GM03348 (cell line): ENCODE measurements at places on chromosomes 6 and 20.

GRCh38 chr6:148837941-148838340 lies 91.1 kb downstream of the UST start:
- DNase-seq, result no peak

DNA sequence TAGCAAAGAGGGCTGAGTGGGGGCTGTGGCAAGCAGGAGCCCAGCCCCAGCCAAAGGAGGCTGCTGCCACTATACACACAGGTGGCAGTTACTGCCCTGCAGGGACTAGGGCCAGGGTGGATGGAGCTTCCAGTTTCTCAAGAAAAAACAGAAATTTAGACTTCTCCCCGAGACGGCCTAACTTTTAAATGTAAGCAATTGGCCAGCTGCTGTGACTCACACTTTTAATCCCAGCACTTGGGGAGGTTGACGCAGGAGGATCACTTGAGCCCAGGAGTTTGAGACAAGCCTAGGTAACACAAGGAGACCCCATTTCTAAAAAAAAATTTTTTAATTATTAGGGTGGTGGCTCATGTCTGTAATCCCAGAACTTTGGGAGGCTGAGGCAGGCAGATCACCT lies 98.2 kb upstream of the NFATC2 start:
- DNase-seq, result no peak

DNA sequence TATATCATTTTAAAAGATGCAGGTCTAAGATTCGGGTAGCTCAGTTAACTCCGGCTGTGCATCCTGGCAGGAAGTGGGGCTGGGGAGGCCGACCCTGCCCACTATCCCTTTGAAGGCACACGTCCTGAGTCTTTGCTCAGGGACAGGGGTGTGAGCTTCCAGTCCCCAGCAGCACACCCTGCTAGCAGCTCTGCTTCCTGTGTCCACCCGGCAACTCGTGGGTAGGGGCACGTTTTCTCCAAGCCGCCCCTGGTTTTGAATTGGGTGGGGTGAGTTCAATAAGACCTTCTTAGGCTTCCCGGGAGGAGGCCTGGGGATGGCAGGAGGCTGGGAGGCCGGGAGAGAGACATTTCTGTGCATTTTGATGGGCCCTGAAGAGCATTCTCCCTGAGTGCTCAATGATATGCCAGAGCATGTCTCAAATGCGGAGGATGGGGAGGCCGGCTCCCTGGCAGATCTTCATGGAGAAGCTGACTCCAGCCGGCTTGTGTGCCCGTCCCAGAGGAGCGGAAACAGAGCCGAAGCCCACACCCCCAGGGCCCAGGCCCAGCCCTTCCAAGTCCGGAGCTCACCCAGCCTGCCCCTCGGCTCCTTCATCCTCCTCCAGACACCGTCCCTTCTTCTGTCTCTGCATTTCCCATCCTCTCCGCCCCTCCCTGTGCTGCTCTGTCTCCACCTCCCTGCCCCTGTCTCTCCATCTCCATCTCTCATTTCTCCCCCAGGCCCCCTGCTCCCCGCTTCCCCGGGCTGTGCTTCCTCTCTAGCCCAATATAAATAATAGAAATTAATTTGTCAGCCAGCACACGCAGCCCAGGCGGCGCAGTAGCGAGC lies 36.3 kb upstream of the ZFAND3 start:
- peak; percentile 75 for DNase-seq

- DNase-seq, result no peak
These were observed 992.5 kb upstream of the CITED2 start for GRCh38 chr6:140366991-140367390.

DNA sequence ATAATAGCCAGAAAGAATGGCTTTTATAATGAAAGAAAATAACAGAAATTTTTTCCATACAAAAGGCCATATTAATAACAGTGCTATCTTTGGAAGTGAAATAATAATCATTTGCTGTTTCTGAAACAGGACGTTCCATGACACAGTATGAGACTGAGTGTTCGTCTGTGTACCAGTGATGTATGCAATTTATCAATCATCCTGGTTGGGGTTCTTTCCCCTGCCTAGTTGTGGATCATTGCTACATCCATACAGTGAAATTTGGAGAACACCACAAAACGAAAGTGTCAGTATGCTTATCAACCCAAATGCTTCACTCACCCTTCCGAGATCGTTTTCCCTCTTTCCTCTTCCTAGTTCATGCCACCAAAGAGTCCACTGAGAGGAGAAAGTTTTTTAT lies 151.4 kb upstream of the PRDM1 start:
- no peak for DNase-seq

- DNase-seq, result peak; percentile 84
These were observed 293.2 kb downstream of the BTBD9 start for GRCh38 chr6:38346291-38347079.

DNA sequence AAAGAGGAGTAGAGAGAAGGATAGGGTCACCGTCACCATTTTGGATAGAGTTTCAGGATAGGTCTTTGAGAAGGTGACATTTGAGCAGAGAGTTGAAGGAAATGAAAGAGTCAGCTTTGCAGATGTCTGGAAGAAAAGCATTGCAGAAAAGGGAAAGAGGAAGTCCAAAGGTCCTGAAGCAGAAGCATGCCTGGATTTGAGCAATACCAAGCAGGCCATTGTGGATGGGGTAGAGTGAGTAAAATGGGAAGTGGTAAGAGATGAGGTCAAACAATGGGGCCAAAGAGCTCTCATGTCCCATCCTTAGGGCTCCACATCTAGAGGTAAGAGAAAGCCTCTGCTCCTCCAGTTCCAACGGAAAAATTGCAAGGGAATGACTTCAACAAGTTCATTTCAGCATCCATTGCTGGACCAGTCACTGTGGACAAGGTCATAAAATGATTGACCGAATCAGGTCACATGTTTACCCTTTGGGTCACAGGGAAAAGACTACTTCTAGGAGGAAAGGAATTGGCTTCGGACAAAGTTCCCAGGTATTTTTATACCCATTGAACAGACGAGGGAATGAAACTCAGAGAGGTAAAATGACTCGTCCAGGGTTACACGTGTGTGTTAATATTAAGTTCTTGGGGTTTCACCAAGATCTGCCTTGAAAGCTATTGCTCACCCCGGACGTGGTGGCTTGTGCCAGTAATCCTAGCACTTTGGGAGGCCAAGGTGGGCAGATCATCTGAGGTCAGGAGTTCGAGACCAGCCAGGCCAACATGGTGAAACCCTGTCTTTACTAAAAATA lies 6.6 kb upstream of the SAMHD1 start:
- DNase-seq, result no peak

DNA sequence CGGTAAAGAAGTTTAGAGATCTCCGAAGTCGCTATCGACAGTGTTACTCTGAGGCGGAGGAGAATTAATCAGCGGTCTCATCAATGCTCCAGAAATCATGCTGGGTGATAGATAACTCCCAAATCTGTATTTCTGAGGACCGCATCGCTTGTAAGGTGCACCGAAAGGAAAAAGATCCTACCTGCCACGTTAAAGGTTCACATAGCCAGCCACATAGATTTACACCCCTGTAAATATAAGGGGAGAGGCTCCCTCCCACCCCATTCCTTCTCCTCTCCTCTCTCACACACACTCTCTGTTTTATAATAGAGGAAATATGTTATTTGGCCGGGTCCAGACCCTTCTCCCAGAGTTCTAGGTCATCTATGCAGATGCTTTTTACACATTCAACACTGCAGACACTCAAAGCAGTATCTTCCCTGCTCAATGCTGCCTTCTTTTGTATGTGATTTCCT lies 620 bp upstream of the DEK start:
- no peak for DNase-seq

DNA sequence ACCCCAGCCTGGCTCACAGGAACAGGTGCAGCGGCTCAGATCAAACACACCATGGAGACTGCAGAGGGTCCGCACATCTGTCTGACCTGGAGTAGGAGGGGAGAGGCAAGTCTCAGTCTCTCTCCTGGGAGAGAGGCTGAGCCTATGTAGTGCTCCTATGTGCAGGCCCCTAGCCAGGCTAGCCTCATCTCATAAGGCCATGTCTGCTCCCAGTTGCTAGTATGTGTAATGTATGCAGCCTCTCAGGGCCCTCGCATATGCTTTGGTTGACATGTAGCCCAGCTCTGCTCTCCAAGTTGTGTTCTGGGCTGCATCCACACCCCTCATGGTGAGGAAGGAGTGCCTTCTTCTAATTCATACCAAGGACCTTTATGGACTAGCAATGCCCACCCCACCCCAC lies 11.8 kb downstream of the TNXB start:
- DNase-seq, result no peak

- no peak for DNase-seq
These were observed 53.3 kb upstream of the EPB41L1 start for GRCh38 chr20:36101192-36101591.

- DNase-seq, result no peak
These were observed 155.3 kb downstream of the DHX35 start for GRCh38 chr20:39117491-39117890.

DNA sequence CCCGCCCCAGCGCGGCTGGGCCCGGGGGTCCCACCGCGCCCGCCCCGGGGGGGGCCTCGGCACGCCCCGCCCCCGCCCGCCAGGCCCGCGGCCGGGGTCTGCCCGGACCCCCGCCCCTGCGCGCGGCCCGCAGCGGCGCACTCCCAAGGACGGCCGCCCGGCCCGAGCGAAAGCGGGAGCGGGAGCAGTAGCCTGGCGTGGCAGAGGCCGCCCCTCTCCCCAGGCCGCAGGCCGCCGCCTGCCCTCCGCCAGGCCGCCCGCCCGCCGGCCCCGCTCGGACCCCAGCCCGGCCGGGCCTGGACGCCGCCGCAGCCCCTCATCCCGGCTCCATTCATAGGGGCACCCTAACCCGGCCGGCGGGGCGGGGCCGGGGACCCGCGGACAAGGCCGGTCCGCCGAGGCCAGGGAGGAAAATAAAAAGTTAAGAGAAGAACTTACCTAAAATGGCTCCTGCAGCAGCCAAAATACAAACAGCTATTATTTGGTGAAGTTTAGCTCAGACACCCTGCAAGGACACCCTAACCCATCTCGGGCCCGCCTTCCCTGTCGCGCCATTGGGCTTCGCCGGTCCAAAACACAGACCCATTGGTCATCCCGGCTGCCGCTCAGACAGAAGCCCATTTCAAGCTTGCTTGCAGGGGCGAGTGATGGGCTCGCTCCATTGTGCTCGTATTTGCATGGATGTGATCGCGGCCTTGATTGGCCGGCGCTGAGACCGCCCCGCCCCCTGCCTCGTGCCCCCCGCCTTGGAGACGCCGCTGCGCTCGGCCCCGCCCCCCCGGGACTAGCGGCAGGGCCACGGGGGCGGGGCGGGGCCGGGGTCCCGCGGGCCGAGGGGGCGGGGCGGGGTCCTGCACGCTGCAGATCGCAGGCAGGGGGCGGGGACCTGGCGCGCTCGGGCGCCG lies at the start of gene CHD6:
TSS of gene CHD6 (minus strand) at position 476 of the 905 bp plus-strand sequence. CDS start 67,040 bp downstream, outside the sequence.
- peak; percentile 99 for DNase-seq

DNA sequence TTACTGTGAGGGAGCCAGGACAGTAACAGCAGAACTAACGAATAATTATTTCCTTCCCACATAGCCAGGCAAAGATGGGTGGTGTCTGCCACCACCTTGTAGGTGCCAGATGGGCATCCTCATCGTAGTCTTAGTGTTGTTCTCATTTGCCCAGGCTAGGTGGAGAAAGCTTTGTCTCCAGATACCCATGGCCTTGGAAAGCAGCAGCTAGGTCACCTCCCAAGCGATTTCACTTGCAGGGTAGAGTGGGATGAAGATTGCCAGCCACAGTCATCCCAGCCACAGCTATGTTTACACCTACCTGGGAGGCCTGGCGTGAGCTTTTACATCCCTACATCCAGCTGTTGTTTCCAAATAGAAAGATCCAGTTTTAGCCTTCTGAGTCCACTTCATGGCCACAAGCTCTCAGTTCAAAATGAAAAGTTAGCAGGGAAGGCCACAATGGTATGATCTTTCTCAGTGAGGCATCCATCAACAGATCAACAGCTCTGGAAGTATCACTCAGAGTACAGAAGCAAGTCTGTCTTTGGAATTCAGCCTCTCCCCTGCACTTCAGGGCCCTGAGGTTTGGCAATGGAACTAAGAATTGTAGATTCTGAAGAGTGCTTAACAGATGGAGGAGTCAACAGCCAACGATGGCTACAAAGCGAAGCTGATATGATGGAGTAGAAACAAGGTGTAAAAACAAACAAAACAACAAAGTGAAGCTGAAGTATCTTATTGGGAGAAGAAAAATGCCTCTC lies 11.0 kb upstream of the SNRPC start:
- DNase-seq, result no peak

GRCh38 chr20:62446481-62446880 lies 19.1 kb upstream of the RBBP8NL start:
- no peak for DNase-seq

DNA sequence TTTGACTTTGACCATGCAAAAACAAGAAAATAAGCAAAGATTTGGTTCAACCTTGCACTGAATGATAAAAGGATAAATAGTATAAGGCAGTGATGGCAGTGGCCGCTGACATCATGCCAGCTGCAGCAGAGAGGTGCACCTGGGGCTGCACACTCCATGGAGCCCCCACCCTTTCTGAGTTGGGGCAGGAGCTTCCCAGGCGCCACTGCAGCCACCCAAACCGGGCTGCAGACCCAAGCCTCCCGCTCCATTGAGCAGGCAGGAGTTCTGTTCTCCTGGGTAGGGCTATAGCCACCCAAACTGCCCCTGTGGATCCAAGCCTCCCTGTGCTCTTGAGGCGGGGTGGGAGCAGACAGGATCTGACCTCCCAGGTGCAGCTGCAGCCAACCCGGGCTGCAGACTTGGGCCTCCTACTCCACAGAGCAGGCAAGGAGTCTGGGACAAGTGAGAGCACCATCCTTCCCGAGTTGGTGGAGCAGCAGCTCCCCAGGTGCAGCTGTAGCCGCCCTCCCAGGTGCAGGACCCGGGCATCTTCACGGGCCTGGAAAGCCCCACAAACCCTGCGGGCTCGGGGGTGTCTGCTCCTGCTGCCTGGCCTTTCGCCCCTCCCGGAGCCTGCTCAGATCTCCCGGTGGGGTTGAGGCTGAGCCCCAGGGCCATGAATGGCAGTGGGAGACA lies 537.9 kb downstream of the TENT5A start:
- DNase-seq, result no peak

DNA sequence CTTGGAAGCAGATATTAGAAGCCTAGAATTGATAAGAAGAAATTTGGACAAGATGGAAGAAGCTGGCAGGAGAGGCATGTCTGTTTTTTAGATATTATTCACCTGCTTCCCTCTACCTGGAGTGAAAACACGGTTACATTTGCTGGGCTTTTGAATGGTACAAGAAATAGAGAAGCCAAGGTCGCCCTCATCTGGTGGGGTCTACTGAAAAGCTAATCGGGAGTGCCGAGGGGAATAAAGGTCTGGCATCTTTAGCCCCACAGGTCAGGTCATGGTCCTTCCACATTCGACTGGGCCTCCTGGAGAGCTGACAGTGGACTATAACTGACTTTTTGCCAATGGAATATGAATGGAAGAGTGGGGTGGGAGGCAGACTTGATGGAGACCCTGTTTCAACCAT lies 4.6 kb upstream of the C2 start:
- DNase-seq, result no peak

GRCh38 chr20:32314768-32315167 lies 37.3 kb downstream of the KIF3B start:
- DNase-seq, result no peak

- DNase-seq, result no peak
These were observed 104.4 kb downstream of the SMOC2 start for GRCh38 chr6:168545428-168545827.

- peak; percentile 61 for DNase-seq
These were observed 9.1 kb downstream of the GRIK2 start for GRCh38 chr6:101402622-101403031.

- DNase-seq, result no peak
These were observed 46.0 kb downstream of the DSTN start for GRCh38 chr20:17615645-17616479.
